ENCODE measurements at places on chromosomes 7 and 10.

DNA sequence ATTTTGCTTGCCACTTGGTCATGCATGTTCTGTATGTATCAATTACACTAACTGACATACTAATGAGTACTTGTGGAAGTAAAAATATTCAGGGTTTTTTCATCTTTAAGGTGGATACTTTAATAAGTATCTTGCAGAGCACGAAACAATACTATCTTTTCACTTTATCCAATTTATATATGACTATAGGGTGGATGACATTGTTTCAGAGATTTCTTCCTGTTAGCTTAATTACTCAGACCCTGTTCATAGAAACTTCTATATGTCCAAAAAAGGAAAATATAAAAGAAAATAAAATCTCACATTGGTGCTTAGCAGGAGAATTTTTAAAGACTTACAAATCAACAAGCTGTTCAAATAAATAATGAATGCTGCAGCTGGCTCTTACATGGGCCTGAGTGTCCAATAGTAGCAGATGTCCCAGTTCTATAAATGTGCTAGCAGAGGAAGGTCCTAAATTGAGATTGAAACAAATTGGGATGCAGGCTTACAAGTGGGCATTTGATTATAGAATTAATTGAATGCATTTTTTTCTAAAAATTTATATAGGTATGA lies 91.5 kb upstream of the THSD7A start:
- no peak for DNase-seq

GRCh38 chr7:78924581-78924980 lies 528.9 kb downstream of the MAGI2 start:
- DNase-seq = no peak

DNA sequence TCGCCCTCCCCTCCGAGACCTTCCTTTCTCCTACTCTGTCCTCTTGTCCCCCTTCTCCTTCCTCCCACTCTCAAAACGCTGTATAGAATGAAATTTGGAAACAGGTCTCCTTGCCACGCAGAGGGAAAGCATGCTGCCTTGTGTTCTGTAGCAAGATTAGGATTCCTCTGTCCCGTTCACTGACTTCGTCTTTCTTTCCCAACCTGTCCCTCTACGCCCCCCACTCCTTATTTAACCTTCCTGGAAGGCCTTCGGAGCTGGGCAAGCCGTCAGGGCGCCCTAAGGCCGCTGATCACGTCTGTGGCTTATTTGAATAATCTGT lies 1.3 kb downstream of the HOXA9 start:
- no peak for DNase-seq

DNA sequence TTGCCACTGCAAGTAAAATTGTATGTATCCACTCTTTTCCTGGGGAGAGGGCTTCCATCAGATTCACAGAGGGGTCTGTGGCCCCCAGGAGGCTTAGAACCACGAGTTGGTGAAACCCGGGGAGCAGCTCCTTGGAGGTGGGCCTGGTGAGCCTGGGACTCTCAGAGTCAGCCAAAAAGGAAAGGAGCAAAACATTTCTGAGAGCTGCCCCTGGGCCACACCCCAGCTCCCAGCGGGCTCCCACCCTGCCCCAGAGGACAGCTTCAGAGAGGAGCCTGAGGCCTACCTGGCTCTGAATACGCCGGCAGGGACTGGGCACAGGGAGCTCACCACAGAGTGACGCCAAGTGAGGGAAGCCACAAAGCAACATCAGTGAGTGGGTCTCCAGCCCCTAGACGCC lies 56.9 kb downstream of the SH3PXD2A start:
- no peak for DNase-seq

DNA sequence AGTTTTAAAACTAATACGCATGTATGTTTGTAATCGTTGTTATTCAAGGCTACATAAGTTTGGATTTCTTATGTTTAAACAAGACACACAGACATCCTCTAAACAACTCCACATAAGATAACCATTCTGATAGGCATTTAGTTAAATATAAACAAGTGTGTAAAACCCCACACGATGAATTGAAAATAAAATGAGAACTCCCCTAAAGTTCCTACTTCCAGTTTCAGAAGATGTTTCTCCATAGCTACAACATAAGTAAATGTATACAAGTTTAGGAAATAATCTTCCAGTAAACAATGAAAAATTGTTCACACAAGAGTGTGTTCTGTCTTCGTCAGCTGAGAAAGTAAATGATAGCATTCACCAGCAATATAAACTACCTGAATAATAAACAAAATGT lies 246.8 kb downstream of the RNLS start:
- DNase-seq = no peak

Measured in SW 1271 (cell line).